Stimulated activated CD8-positive, alpha-beta memory T cell treated with anti-CD3 and anti-CD28 coated beads, Interleukin-7, amount 100 ng/mL, for 1 hour (primary cell): ENCODE measurements at places on chromosomes 12 and 14.
A peak's percentile ranks its signal among the peaks of the same experiment; 100 is the strongest.

DNA sequence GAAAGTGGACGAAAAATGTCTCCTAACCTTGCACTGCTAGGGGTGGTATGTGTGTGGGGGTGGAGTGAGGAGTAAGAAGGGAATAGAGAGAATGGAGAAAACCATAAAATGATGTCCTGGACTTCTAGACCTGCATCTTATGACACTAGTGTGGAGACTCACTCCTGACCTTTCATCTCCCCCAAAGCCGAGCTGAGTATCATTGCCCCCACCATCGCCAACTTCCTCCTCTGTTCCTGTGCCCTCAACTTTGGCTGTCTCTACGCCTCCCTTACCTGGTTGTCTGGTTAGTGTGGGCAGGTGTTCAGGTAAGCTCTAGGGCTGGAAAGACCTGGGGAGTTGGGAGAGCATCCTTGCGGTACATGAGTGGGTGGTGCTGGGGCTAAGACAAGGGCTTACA is 4.5 kb upstream of the KLHL33 start:
- DNase-seq, result no peak

GRCh38 chr12:127570387-127570786 is 696.6 kb upstream of the TMEM132C start:
- DNase-seq, result no peak

DNA sequence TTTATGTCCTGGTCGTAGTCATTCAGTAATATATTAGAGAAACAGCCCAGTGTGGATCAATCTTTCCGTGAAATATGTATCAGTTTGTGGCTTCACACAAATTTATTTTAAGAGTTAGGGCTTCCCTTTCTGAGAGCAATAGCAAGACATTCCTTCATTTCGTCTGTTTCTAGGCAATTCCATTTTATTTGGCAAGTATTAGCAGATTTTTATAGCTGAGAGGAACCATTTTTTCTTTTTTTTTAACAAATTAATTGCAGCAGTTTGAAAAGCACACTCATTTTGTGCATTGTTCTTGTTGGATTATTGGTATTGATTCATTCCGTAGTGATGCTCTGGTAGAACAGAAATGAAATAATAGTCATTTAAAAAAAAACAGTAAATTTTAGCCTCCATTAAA is 132.9 kb downstream of the SRGAP1 start:
- DNase-seq, result no peak

DNA sequence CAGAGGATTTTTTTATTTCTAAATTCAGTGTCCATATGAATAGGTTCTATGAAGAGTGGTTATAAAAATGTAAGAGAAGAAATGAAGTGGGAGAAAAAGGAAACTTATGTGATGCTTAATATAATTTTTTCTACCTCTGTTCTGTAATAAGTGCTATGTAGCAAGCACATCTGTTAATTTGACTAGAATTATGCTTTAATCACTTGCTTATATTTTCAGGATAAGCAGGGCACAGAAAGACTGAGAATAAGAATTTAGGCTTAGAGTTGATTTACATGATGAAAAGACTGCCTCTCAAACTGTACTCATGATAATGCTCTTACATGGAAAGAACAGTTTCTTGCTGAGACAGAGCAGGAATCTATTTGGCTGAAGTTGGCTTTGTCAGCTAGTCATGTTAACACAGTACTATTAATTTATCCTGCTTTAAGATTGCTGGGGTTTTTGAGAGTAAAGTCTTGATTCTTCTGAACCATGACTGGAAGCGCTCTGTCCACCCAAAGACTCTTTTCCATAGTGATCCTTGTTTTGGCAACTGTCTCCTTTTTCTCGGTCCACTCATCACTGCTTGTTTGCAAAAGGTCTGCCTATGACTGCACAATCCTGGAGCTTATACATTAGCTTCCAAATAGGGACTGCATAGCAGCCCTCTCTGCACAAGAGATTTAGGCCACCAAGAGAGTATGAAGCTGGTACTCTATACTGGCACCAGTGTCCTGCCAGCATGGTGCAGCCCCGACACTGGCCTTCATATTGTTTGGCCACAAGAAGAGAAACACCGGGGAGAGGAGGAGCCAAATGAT is 98.8 kb downstream of the AKAP6 start:
- no peak for DNase-seq

GRCh38 chr12:118371321-118372282 is 1.1 kb downstream of the TAOK3 start:
- DNase-seq, result no peak

DNA sequence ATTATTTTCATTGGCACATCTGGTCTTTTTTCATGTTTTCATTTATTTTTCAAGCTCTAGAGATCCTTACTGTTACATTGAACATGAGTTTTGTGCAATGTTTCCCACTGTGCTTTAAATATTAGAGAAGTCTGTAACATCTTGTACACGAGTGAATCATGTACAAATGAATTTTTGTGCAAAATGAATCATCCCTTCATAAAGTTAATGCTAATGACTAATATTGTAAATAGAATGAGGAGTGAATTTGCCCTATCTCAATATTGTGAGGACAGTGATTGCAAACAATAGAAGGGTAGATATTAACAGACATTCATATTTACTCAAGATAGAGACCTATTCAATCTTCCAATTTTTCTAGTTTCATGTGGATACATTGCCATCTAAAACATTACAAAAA is 463.3 kb upstream of the FOXG1 start:
- no peak for DNase-seq

DNA sequence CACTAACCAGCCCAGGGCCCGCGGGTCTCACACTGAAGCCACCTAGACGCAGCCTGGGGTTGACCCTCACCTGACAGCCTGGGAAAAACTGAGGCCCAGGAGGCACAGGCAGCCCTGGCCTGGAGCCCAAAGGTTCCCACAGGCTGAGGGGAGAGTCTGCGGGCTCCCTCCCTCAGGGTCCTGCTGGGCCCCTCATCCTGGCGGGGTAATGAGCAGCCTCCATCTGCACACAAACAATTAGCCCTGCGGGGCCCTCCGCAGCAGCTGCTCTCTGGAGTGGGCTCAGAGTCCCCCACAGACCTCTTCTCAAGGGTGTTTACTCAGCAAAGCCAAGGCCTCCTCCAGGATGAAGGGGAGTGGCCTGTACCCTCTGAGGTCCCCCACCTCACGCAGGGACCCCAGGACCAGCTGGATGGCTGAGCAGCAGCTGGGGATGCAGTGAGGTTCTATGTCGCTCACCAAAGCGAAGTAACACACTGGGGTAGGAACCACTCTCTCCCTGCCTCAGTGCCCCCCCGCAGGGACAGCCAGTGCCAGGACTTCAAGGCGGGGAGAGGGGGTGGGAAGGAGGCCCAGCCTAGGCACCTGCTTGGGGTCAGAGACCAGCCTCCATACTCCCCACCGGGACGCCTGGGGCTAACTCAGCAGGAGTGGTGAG is 7.3 kb downstream of the AKT1 start:
- DNase-seq, result no peak

- no peak for DNase-seq
Measured at GRCh38 chr12:650983-651382, 12.3 kb downstream of the NINJ2 start.

DNA sequence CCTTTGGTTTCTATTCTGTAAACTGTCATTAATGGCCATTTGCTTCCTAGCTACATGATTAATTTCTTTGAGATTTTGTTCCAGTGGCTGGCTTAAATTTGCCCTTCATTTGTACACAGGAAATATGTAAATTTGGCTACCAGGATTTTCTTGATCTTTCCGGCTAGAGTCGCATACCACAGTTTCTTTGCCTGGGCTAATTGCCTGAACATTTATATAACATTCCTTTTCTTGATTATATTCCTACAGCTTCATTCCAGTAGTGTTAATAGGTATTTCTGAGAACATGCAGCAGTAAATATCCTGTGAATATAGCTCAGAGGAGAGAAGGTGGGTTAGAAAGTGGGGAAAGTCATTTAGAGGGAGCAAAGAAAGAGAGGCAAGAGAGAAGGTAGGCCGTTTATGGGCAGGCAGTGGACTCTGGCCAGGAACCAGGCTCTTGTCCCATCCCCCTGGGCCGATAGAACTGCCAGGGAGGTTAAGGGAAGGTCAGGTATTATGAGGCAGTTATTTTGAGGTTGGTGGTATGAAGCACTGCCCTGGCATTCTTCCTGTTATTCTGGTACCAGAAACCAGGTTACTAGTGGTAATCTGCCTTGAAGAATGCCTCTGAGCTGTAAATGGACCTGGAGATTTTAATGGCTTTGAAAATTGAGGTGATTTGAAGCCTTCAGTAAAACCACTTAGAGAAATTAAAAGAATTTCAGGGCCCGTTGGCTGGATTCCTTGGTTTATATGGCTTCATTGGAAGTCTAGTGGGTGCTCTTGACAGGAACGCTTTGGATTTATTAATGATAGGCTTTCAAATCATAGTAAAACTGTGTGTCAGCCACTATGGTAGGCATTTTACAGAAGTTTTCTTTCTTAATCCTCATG is 4.4 kb downstream of the RNF10 start:
- DNase-seq, result no peak

- DNase-seq, result no peak
Measured at GRCh38 chr12:110861729-110862128, 14.9 kb downstream of the CCDC63 start.

DNA sequence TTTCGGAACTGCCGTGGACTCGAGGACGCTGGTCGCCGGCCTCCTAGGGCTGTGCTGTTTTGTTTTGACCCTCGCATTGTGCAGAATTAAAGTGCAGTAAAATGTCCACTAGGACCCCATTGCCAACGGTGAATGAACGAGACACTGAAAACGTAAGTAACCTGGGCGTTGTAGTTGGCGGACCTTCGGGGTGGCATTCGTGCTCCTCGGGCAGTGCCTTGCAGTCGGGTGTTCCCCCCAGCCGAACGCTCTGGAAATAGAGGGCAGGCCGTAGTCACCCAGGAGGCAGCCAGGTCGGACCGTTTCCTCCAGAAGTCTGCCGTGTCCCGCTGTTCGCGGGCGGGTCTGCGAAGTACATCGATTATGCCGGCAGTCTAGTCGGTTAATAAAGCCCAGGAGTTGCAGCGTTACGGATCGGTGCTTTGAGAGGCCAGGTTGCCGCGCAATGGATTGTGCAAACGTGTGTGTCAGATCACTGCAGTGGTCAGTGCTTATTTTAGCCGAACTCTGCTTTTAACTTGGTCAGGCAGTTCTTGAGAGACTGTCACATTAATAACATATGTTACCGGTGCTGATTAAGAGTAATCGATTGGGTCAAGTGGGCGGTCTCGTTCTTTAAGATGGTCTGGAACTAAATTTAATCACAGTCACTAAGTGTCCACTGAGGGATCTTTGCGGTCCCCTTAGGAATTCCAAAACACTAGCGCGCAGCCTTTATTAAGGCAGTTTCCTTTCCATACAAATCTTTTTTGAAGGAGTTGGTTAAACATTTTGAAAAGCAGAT is 906 bp downstream of the MARK3 start:
- DNase-seq, result peak; percentile 16

DNA sequence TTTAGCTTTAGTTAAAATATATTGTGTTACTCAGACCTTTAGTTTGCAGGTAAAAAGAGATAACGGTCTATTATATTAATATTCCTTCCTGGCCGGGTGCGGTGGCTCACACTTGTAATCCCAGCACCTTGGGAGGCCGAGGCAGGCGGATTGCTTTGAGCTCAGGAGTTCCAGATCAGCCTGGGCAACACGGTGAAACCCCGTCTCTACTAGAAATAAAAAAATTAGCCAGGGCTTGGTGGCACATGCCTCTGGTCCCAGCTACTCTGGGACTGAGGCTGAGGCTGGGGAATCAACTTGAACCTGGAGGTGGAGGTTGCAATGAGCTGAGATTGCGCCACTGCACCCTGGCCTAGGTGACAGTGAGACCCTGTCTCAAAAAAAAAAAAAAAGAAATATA is 13.2 kb upstream of the EID3 start:
- DNase-seq, result no peak

- DNase-seq, result no peak
Measured at GRCh38 chr12:64042911-64043310, 179.2 kb downstream of the KICS2 start.

DNA sequence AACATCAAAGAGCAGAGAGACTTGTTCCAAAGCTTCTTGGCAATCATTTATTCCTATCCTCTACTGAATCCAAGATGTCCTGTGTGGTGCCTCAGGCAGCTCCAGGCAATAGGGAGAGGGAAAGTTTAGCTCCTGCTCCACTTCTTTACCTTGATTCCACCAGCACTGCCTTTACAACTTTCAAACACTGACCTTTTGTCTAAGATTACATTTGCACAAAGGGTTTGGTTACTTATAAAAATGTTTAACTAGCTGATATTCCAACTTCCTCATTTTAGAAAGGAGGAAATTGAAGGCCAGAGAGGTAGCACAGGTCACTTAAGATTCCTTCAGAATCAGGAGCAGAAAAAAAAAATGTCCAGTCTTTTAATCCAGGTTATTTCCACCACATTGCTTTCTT is 192.7 kb downstream of the BTG1 start:
- DNase-seq, result no peak

DNA sequence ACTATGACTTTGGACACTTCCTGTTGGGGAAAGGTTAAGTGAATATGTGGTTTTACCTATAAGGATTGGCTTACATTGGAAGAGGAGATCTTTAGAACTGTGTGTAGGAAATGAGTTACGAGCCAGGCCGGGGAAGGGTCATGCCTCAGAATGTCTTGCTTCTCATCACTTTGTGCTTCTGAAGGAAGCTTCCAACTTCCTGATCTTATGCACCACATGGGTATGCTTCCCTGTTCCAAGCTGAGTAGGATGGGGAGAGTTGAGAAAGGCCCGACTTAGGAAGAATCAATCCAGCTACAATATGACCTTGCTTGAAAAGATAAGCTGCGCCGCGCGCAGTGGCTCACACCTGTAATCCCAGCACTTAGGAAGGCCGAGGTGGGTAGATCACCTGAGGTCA is 59.9 kb downstream of the STXBP6 start:
- no peak for DNase-seq
